ENCODE measurements at places on chromosomes 16 and 17. TPM values are rescaled to one million over a fixed set of nuclear protein-coding genes. Genes with fewer than 3 reads are reported as not detected.

CRYM gene
- total RNA-seq: 0.94 TPM

TP53TG3D gene
- not detected for total RNA-seq

KRT23 gene
- total RNA-seq: not detected

ZNF688 gene
- 14.0 TPM for total RNA-seq

AANAT gene
- not detected for total RNA-seq

ZFP3 gene
- 2.5 TPM for total RNA-seq

RHBDF2 gene
- total RNA-seq: 38.3 TPM

SLX1B gene
- 31.9 TPM for total RNA-seq

TBC1D3B gene
- 3.6 TPM for total RNA-seq

SHPK gene
- 5.3 TPM for total RNA-seq

MED9 gene
- 24.7 TPM for total RNA-seq

ASGR1 gene
- total RNA-seq: 0.42 TPM

PPP1R27 gene
- not detected for total RNA-seq

KRT28 gene
- not detected for total RNA-seq

ZNF594 gene
- 5.5 TPM for total RNA-seq

PYY gene
- not detected for total RNA-seq

PDE6G gene
- total RNA-seq: 2.2 TPM

CD300A gene
- total RNA-seq: 9.6 TPM

OR1F1 gene
- not detected for total RNA-seq

GDPD3 gene
- total RNA-seq: 12.6 TPM

TBC1D3G gene
- total RNA-seq: not detected

C16orf54 gene
- 172 TPM for total RNA-seq

MEIOB gene
- not detected for total RNA-seq

KRTAP4-1 gene
- not detected for total RNA-seq

KRT24 gene
- total RNA-seq: not detected

HOXB5 gene
- not detected for total RNA-seq

KAT7 gene
- total RNA-seq: 191 TPM

CCL14 gene
- not detected for total RNA-seq

ITGB4 gene
- 0.72 TPM for total RNA-seq

CDRT15L2 gene
- total RNA-seq: not detected

CENPX gene
- total RNA-seq: 21.1 TPM

MYCBPAP gene
- 1.3 TPM for total RNA-seq

ORC6 gene
- total RNA-seq: 4.4 TPM

TSPOAP1 gene
- total RNA-seq: 30.5 TPM

MEIOC gene
- total RNA-seq: not detected

LGALS9B gene
- total RNA-seq: not detected

SLC12A3 gene
- total RNA-seq: not detected

TBC1D3I gene
- total RNA-seq: 0.57 TPM

GAS7 gene
- 1.1 TPM for total RNA-seq

LCAT gene
- total RNA-seq: 4.6 TPM

TANGO6 gene
- 24.2 TPM for total RNA-seq

CACNG5 gene
- not detected for total RNA-seq

HYDIN gene
- total RNA-seq: not detected

MYH1 gene
- not detected for total RNA-seq
